ENCODE measurements at places on chromosomes 12 and 14.
A peak's percentile ranks its signal among the peaks of the same experiment; 100 is the strongest.

DNA sequence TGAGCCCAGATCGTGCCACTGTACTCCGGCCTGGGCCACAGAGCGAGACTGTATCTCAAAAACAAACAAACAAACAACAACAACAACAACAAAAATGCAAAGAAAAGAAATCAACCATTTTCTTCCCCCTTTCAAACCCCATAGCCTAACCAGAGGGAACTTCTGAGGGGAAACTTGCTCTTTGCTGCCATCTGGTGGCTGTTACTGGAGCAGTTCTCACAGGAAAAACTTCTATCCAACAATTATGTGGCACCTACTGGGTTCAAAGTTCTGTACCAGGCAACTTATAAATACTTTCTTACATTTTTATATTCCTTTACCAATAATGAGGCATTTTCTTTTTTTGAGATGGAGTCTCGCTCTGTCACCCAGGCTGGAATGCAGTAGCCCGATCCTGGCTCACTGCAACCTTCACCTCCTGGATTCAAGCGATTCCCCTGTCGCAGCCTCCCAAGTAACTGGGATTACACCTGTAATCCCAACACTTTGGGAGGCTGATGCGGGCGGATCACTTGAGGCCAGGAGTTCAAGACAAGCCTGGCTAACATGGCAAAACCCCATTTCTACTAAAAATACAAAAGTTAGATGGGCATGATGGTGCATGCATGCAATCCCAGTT, 50.9 kb upstream of the BICDL1 start:
- DNase-seq, result peak; percentile 45

DNA sequence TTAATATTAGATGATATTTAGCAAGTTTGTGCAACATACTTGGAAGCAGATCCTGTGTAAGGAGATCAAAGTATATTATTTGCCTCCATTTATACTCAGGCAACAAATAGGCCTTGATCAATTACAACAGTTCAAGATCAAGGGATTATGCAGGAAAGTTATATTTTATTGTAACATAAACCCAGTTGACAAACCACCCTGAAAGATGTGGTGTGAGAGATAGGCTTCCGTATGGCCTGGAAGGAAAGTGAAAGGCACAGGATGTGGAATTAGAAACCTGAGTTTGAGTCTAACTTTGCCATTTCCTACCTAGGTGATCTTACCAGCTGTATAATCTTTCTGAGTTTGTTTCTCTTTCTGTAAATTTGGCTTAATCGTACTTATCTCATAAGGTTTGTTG, 284.1 kb downstream of the BMP4 start:
- DNase-seq, result no peak

GRCh38 chr12:57372233-57372632, 58.6 kb downstream of the R3HDM2 start:
- no peak for DNase-seq

DNA sequence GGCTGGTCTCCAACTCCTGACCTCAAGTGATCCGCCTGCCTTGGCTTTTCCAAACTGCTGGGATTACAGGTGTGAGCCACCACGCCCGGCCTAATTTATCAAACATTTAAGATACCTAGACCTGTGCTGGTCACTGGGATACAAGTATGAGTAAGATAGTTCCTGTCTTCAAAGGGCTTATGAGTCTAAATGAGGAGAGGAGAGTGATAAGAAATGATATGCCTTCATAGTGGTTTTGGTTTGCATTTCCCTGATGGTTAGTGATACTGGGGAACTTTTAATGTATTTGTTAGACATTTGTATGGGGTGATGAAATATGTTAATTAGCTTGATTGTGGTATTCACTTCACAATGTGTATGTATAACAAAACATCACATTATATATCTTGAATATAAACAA, 21.2 kb downstream of the TMED10 start:
- DNase-seq, result no peak

- no peak for DNase-seq
Measured at GRCh38 chr14:35046751-35047536, 872 bp downstream of the FAM177A1 start.

DNA sequence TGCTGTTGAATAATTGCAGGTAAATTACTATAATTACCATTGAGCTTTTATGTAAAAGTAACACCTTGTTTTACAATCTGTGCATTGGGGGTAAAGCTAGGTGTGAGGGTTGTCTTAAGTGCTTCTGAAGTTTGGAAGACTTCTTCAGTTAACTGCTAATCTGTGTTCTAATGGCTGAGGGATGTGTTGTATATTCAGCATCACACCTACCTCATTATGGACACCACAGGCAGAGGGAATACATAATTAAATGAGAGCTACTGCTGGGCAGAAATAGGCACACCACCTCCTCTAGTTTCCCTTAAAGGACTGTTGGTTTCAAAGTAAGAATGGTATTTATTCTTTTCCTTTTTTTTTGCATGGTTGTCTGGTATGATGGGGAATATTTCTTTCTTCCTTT, 502.3 kb upstream of the RGS6 start:
- no peak for DNase-seq

- DNase-seq, result no peak
Measured at GRCh38 chr14:90554341-90554740, 157.5 kb downstream of the CALM1 start.

DNA sequence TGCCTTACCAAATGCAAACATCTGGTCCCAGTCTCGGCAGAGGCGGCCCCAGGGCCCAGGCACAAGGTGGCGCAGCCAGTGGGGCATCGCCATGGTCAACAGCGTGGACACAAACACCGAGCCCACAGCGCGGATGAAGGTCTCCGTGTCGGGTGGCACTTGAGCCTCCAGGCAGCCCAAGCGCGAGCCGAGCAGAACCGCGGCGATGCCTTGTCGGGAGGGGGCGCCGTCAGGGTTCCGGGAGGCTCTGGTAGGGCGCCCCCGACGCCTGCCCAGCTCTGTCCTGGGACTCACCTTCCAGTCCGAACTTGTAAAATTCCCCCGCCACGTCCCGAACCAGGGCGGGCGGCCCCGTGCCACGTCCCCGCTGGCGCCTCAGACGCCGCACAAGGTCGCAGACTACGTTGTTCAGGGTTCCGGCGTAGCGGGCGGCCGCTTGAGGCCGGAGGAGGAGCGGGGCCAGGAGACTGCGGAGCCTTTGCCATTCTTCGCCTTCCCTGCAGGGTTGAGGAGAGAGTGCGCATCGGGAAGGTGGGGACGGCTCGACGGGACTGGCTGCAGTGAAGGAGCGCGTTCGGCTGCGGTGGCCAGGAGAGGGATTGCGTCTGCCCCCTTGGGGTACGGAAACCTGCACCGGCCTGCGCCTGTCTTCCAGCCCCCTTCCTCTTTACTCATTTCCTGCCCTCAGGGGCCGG, 1.7 kb downstream of the CYP27B1 start:
- DNase-seq, result no peak

DNA sequence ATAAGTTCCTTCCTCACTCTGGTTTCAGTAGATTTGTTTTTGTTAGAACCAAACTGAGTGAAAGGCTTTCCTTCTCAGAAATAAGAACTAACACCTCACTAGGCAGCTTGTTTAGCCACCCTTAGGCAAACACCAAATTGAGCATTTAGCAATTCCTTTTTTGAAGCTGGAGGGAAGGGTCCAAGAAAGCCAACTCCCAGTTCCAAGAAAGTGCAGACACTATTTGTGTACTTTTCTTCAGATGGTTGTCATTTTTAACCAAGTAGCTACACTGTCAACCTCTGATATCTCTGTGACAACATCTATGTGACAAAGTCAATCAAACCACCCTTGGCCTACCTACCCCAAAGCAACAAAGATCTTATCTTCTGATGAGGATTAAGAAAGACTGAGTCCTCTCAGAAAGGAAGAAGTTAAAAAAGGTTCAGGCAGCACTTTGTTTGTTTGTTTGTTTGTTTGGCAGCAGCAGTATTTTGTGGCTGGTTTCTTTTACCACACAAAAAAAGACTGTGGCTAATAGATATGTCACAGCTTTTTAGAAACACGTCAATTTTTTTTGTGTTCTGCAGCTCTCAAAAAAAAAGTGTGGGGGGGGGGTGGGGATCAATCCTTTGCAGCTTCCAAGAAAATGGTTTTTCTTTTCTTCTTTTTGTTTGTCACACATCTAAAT, 203.8 kb downstream of the CRADD start:
- DNase-seq, result no peak

GRCh38 chr12:110343736-110344555, 59.6 kb downstream of the ANAPC7 start:
- DNase-seq, result no peak

DNA sequence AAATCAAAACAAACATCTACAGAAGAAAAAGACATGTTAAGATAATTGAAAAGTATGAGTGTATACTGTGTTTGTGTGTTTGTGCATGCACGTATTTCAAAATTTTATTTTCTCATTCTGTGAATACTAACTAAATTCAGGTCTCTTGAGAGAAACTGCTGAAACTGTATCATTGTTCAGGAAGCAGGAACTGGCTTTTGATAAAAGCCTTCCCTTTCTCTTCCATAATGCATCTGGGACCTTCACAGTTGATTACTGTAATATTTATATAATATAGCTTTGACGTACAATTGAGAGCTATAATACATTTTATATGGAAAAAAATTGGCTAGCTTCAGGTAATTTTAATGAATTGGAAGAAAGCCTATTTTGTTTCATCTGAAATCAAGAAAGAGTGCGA, 993.5 kb downstream of the SLC6A15 start:
- DNase-seq, result no peak

GRCh38 chr14:103522649-103523574, at the start of gene CKB:
Gene CKB (minus strand): TSS chr14:103522830. CDS start chr14:103522493, 337 bp downstream.
- no peak for DNase-seq

GRCh38 chr14:101371799-101372793, 189.2 kb upstream of the DIO3 start:
- DNase-seq, result no peak

DNA sequence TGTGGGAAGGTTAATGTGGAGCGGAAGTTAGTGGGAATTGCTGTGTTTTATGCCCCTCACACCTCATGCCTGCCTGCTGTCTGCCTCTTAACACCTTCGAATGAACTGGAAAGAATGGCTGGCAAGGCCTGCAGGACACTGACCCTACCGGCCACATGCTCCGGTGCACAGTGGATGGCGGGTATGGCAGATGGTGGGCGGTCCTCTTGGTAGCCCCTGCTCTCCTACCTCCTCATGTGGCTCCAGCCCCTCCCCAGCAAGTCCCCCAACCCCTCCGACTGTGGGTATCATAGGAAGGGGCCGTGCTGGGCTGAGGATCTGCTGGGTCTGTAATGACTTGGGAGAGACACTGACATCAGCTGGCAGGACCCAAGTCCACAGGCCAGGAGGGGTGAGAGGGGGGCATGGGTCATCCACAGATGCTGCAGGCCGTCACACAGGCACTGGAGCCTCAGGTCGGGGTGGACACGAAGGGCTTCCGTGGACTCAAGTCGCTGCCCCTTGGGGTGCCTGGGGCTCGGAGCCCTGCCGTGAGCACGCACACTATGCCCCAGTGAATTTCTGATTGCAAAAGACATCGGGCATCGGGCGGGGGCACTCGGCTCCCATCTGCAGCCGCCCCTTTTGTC, 77.4 kb downstream of the KIF26A start:
- DNase-seq, result no peak

DNA sequence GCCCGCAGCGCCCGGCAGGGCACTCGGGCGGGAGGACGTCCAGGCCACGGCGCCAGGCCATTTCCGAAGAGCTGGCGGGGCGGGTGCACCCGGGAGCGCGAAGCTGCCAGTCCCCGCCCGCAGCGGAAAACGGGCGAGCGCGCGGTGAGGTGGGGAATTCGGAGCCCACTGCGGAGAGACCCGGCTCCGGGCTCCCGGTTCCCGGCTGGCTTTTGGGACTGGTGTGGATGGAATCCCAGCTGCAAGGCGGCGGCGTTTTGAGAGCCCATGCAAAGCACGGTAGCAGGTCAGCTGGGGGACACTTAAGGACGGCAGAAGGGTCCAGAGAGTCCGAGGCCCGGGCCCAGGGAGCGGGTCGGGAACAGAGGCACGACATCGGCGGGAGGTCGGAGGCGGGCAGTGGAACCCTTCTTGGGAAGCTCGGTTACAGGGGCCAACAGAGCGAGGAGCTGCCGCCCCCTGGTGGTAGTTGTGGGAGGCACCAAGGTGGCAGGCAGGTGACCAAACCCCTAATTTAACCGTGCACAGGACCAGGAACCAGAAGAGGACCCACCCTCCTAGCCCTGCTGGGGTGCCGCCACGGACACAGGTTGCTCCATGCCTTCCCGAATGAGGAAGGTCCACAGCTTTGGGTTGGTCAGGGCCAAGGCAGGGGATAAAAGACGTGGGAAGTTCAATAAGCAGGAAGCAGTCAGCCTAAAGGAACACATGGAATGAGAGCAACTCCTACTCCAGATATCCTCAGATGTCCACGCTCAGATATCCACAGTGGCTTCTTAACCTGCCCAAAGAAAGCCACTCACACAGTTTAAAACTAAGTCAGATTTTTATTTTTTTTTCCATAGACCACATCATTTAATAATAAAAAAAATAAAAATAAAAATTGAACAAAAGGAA, 685 bp upstream of the CDH24 start:
- DNase-seq, result peak; percentile 82

DNA sequence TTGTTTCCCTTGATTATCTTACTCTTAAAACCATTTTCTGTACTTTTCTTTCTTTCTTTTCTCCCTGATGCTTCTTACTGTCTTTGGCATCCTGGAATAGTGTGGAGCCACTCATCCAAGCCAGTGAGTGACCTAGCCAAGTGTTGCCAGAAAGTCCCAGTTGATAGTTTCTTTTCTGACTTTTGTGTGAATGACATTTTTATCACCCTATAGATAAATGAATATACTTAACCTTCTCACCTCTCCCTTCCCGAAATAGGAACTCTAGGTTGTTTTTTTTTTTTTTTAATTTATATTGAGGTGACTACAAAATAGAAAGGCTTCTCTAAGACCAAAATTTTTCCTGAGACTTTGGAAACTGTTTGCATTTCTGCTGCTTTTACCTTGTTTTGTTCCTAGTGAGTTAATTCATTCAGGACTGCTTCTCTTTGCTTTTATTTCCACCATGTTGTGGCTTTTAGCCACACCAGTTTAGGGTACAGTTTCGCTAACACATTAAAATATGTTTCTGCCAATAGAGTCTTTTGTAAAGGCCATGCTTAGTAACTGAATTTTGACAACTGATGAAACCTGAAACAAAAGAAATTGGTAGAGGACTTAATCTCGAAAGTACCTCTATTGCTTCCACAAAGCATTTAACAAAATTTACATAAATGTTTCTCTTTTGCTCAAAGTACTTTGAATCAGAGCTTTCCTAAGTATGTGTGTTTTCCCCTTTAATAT, 194.6 kb downstream of the ERC1 start:
- DNase-seq, result no peak

DNA sequence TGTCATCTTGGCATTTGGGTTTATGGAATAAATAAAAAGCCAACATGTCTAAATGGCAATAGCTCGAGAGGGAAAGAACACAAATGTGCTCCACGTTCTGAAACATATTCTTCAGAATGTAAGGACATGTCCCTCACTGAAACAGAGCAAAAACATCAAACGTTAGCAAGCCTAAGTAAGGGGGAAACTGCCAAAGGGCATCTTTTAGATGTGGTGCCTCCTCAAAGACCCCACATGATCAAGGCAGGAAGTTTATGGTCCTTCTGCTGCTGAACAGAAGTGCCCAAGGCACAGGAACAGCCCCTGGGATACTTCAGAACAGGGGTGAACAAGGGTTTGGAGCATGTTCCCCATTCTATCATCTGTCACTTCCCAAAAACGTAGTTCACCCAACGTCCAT, 227.0 kb downstream of the ANO2 start:
- no peak for DNase-seq

- no peak for DNase-seq
Measured at GRCh38 chr14:85576848-85577542, 47.1 kb downstream of the FLRT2 start.

- DNase-seq, result no peak
Measured at GRCh38 chr12:2183556-2184541, 131.1 kb downstream of the CACNA1C start.

Data from stimulated activated CD8-positive, alpha-beta memory T cell treated with anti-CD3 and anti-CD28 coated beads, Interleukin-4, amount 100 ng/mL, for 24 hours (primary cell).